ENCODE measurements at places on chromosomes 5 and 9. TPM values are rescaled to one million over a fixed set of nuclear protein-coding genes. Genes with fewer than 3 reads are reported as not detected.

- no peak for ATAC-seq
Observed at GRCh38 chr9:108014353-108014752, 524.8 kb upstream of the KLF4 start.

GRCh38 chr5:159471904-159472303 lies 141.6 kb upstream of the IL12B start:
- ATAC-seq = peak; percentile 30

The PCDHGA1 gene
- 0.76 TPM for total RNA-seq

The STRBP gene
- 28.6 TPM for total RNA-seq

The DBH gene
- 0.07 TPM for total RNA-seq

GRCh38 chr9:112174965-112175795 lies at the start of gene SUSD1:
Gene SUSD1 (minus strand): TSS chr9:112175297. CDS start chr9:112175235, 62 bp downstream.
- ATAC-seq = peak; percentile 74

Data from motor neuron (in vitro differentiated cells).